Lower leg skin (tissue), 4 donors: ENCODE measurements at places on chromosomes 12 and 14.

DNA sequence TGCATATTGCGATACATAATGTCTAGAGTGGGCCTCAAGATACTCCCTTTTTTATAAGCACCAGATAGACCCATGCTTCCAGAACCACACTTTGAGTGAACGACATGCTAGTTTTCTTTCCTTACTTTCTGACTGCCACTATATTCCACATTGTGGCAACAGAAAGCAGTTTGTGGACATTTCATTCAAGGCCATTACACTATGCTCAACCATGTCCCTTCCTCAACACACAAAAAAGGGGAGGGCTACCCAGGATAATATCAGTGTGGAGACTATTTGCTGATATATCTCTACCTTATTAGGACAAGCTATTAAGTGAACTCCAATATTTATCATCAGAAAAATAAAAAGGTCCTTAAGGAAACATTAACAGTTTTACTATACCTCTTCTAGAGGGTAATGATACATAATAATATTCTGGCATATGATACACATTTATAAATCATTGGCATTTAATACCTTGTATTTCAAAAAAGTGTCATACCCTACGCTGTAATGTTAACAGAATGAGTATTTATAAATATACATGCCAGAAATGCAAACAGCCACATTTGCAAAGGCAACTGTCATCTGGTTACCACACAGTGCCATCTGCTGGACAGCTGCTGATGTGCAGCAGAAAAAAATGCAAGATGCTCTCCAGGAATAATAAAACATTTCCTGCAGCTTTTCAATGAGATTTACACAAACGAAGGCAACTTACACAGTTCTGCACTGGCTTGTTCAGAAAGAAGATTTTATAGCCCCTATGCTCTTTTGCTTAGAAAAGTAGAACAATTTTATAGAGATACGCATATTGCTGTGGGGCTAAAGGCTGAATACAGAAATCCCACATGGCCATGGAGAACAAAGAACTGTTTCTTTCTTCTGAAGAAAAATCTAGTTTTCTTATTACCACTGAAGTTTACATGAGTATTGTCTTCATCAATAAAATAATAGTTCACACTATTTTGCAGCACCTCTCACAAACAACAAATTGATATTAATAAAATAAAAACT, 182.2 kb upstream of the GRIP1 start:
- peak; percentile 35 for DNase-seq

GRCh38 chr14:72521045-72521444, 372.9 kb downstream of the DPF3 start:
- no peak for DNase-seq

- DNase-seq = no peak
Measured at GRCh38 chr12:114096461-114096860, 130.3 kb upstream of the RBM19 start.

DNA sequence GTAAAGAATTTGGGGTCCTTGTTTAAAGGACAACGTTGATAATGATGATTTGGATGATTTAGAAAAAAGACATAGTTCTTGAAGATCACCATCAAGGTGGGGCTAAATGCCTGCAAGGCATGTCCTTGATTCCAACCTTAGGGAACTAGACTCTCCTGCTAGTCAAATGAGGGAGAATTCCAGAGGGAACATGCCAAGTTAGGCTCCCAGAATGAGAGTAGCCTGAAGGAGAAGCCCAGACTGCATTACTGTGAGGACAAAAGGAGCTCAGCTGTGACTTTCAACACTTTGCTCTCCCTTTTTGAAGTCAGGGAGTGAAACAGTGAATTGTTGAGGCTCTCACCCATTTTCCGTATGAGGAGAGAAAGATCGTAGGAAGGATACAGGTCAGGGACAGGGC, 95.2 kb upstream of the TBX3 start:
- DNase-seq = no peak

DNA sequence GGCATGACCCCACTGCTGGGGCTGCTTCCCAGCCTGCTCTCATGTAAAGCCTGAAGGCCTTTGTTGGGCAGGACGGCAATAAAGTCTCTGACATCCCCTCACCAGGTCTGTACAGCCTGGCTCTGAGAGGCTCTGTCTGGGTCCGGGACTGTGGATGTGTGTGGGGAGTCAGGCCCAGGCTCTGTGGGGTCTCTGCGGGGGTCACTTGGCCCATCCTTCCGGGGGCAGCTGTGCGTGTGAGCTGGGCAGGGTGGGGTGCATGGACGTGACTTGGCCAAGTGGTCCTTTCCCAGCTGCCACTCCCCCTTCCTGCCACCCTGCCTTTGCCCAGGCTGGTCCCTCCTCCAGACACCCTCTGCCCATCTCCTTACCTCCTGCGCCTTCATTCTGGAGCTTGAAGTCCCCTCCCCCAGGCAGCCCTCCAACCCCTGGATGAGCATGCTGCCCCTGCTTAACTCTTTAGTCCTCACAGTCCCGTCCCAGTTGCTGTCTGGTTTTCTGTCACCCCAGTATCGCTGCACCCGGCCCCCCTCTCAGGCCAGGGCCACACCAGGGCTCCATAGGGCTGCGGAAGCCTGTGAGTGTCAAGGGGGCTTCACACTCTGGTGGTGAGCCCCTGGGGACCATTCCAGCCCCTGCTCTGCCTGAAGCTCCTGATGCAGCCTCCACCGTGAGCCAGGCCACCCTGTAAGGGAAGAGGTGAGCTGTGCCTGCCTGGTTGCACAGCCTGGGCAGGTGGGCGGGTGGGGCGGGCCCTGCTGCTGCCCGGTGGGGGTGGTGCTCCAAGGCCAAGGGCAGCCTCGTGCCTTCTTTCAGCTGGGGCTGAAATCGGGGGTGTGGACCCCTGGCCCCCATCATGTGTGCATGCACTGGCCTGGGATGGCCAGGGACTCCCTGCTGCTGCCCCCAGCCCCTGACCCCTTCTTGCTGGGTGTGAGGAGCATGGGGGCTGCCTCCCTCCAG, 25.5 kb upstream of the KIF26A start:
- peak; percentile 81 for DNase-seq

DNA sequence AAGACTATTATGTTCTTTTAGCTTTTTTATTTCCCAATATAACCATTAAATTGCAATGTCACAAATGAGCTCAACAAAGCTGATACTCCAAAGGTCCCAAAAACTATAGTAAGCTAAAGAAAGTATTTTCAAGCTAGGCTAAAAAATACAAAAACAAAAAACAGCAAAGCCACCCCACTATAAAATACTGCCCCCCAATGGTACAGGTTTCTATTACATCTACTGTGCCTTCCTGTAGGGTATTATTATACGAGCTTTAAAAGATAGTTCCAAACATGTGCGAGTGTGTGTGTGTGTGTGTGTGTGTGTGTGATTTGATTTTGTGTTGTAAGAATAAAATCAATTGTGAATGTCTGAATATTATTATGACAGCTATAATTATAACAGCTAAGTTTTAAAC, 1.1 kb downstream of the IFNG start:
- DNase-seq = no peak

DNA sequence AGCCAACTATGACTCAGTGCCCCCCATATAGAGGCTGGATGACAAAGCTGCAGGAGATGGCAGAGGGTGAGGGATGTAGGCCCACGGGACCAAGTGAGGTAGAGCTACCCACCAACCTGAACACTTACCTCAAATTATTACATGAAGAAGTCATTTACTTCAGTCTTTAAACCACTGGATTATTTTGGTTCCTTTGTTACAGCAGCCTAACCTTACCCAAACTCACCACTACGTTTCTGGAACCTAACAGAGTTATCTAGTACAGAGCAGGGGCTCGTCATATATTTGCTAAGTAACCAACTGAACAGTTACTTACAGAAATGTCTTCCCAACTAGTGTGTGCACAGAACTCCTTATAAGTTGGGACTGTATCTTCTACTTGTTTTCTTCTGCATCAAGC, 85.2 kb upstream of the IGF1 start:
- no peak for DNase-seq

- DNase-seq = no peak
Measured at GRCh38 chr14:63404906-63405305, 86.2 kb upstream of the GPHB5 start.

- DNase-seq = no peak
Measured at GRCh38 chr14:31941487-31941886, 135.6 kb upstream of the ARHGAP5 start.

DNA sequence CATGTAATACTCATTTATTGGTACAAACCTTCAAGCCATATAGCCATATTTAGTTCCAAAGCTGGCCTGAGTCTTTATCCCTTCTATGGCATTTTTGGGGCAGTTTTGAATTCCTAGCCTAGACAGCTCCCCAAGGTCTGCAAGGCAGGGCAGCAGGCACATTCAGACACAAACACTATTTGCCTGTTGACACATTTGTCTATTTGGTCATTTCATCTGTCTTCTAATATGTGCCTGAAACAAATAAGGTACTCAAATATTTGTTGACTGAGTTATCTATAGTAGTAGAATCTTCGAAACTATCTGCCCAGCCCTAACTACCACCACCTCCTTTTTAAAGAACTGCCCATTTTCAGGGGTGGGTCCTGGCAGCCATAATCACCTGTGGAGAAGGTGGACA, 9.3 kb downstream of the PPM1H start:
- no peak for DNase-seq

GRCh38 chr12:75634244-75635222, 123.1 kb upstream of the KRR1 start:
- no peak for DNase-seq

- DNase-seq = peak; percentile 97
Measured at GRCh38 chr12:111396726-111397445, 8.8 kb upstream of the SH2B3 start.

- no peak for DNase-seq
Measured at GRCh38 chr12:79983986-79984620, 49.2 kb upstream of the PPP1R12A start.

DNA sequence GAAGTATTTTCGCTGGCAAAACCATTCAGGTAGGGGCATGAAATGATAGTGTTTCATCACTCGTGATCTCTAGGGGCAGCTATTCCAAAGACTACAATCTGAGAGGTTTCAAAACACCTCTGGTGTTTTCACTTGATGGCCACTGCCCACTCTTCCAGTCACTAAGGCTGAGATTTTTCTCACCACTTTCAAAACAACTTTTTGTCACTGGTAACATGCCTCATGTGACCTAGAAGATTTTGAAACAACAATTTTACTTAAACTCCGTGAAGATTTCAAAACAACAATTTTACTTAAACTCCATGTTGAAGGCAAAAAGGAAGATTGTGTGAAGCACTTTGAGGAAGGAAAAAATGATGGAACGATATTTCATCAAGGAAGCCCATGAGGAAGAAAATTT, 1.2 kb upstream of the IRAK3 start:
- no peak for DNase-seq

DNA sequence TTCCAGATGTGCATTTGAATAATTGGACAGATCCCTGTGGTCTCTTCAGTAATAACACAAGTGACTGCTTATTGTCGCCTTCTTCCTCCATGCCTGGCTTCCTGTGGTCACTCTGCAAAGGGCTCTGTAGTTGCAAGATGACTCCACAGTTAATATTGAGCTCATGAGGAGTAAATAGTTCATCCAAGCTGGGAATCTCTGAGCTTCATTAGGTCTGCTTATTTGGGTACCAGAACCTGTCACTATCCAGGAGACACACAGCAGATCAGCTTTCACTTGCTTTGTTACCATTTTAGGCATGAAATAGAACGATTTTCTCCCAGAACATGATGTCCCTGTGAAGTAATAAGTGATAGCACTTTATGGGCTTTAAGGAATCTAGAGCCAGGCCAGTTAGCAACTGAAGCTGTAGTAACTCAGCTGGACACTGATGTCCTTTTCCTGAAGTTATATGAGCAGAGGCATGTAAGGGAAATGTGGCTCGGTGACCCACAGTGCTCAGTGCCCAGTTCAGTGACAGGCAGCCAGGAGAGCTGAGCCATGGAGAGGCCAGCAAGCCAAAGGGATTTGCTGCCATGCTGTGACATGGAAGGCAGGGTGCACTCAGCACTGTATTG, 50.1 kb downstream of the CRADD start:
- no peak for DNase-seq

GRCh38 chr12:19576506-19577280, 137.4 kb downstream of the AEBP2 start:
- DNase-seq = no peak

DNA sequence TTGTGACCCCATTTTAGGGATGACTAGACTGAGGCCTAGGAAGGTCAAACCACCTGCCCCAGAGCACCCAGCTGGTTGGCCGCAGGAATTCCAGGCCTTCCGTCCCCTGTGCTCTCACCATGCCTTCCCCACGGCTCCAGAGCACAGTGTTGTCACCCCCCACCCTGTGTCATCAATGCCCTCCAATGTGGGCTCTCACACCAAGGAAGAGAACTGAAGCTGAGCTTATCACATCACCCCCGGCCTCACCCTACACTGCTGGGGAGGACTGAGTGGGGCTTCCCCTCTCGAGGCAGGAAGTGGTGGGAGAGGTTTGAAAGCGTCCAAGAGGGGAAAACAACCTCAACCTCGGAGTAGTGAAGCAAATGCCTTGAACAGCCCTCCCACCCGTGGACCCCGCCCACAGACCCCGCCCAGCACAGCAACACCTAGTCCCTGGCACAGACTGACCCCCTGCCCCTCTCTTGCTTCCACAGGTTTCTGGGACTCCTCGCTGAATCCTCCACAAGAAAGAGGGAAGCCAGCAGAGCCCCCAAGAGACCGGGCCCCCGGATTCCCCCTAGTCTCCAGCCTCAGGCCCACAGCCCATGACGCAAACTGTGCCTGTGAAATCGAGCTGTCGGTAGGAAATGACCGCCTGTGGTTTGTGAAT, 97.2 kb downstream of the LGMN start:
- DNase-seq = peak; percentile 90

- no peak for DNase-seq
Measured at GRCh38 chr14:81655423-81656314, 122.0 kb upstream of the SEL1L start.

DNA sequence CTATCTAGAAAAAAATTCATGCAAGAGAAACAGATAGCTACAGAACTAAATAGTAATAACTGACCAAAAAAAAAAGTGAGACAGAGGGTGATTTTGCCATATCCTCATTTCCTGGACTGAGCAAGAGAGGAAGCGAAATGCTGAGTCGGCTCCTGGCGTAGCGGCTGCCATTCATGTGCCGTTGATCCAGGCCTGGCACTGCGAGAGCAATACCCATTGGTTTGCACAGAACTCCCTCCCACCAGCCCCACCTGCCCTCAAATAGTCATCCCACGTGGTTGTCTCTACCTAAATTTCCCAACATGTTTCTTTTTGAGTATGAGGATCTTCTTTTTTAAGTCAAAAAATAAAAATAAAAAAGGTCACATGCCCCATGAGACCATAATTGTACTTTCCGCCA, 9.4 kb upstream of the WNT5B start:
- DNase-seq = peak; percentile 91

GRCh38 chr14:75301666-75302325, 23.2 kb downstream of the FOS start:
- DNase-seq = peak; percentile 55

GRCh38 chr14:92384461-92385133, 61.6 kb downstream of the SLC24A4 start:
- no peak for DNase-seq

GRCh38 chr12:131980263-131980662, 30.5 kb downstream of the EP400 start:
- DNase-seq = no peak
